Left renal pelvis (tissue), 4 donors: ENCODE measurements at places on chromosomes 7 and 10.
A peak's percentile ranks its signal among the peaks of the same experiment; 100 is the strongest.

GRCh38 chr10:5233324-5233723 is 36.7 kb downstream of the AKR1C4 start:
- DNase-seq, result no peak

GRCh38 chr7:12211711-12212485 is 804 bp downstream of the TMEM106B start:
- DNase-seq, result no peak

- DNase-seq, result no peak
These were observed 32.5 kb downstream of the MAP3K8 start for GRCh38 chr10:30466445-30466844.

DNA sequence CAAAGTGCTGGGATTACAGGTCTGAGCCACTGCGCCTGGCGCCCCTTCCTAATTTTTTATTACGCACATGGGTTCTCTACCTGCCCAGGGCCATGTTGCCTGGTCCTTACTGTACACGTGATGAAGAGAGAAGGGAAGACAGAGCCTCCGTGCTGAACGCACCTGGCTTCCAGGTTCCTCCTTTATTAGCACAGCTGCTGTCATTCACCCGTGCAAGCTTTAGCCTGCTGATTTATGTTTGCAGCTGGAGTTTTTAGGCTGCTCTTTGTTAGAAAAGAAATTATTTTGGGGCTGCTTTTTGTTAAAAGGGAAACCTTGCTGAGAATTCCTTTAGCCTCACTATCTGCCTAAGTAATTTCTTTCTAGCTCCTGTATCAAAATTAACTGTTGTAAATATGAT is 417.0 kb downstream of the CALN1 start:
- DNase-seq, result no peak

DNA sequence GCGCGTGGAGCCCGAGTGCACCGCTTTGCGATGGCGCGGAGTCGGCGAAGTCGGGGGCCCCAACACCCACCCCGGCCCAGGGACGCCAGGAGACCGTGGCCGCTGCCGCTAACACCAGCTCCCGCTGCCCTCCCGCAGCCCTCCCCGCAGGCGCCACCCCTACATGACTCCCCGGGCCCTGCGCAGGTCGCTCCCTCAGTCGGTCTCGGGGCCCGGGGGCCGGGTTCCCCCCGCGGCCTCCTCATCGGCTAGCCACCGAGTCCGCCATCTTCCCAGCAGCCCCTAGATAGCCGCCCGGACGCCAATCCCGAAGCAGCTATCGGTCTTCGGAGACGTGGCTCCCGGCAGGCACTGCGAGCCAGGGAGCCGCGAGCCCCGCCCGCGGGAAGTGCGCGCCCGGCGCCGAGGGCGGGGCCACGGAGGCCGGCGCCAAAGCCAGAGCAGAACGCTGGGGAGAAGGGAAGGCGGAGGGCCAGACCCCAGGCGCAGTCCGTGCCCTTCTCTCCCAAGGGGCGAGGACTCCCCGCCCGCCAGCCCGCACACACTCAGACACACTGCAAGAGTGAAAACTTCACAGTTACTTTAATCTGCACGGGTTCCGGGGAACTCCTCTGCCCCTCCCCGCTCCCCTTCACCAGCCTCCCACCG is at the start of gene FASTK:
TSS of gene FASTK (minus strand) at position 288 of the 648 bp plus-strand sequence. CDS start at position 245, 43 bp downstream.
- peak; percentile 79 for DNase-seq
